Fibroblast of mammary gland (primary cell): ENCODE measurements at places on chromosomes 11 and 22.

- no peak for DNase-seq
Observed at GRCh38 chr11:62928011-62928410, 6.8 kb upstream of the CHRM1 start.

GRCh38 chr11:15045891-15046290 lies 27.5 kb upstream of the CALCB start:
- no peak for DNase-seq

- no peak for DNase-seq
Observed at GRCh38 chr11:33867561-33867960, 24.3 kb downstream of the LMO2 start.

GRCh38 chr11:59199546-59200422 lies 12.9 kb downstream of the MPEG1 start:
- DNase-seq = no peak

DNA sequence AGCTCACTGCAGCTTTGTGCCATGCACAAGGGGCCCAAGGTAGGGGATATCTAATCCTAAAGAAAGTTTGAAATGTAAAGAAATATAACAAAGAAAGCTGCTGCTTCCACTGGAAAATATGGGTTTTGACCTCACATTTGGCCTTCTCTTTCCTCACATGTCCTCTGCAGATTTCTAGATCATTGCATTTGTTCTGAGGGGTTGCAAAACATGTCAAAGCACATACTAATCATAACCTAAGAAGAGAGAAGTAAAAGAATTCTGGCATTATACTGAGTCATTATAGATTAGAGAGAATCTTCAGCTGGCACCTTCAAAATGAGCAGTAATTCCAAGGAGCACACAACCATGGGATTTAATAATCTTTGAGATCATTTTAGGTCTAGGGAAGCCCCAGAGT lies 92.5 kb upstream of the CHRM4 start:
- no peak for DNase-seq

DNA sequence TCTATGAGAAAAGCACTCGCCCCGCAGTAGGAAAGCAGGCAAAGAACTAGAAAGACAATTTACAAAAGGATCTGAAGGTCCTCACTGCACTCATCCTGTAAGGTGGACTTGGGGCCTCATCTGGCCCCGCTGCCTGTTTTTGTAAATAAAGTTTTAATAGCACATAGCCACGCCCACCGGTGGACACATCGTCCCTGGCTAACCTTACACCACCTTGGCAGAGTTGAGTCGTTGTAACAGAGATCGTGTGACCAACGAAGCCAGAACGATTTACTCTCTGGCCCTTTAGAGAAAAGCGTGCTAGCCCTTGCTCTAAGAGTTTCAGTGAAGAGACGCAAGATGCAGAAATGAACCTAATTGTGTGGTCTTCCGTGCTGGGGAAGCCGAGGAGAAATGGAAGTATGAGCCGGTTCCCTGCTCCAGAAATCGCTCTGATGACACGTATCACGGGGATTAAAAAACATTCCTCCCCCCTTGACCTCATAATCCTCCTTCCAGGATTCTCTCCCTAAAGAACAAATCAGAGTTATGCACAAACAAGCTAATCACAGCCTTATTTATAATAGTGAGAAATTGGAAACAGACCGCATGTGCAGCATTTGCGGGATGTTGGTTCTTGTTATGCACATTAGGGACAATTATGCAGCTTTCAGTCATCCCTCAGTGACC lies 80.1 kb downstream of the CDKN1C start:
- DNase-seq = no peak

GRCh38 chr11:116373104-116373944 lies 399.5 kb downstream of the BUD13 start:
- no peak for DNase-seq

DNA sequence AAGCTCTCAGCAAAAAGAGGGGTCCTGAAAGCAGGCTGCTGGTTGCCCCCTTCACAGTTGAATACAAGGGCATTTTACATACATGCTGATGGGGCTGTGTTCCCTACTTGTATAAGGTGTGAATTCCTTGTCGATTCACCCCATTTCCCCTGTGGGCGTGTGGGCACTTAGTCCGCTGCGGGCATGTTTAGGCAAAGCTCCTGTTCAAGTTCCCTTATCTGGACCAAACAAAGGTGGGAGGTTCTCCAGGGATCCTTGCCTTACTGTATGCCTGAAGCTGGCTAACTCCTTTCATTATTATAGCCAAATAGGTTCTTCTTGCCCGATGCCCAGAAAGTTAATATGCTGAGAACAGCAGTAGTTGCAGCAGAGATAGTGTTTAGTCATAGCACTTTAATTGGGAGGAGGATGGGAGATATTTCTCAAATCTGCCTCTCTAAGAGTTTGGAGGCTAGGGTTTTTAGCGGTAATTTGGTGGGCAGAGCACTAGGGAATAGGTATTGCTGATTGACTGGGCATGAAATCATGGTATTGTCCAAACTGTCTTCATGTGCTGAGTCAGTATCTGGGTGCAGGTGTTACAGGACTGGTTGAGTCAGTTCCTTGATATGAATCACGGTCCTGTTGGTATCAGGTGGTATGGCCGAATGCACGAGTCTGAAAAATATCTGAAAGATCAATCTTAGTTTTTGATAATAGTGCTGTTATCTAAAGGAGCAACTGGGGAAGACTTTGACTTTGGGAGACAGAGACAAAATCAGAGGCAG lies 32.7 kb downstream of the METTL15 start:
- DNase-seq = no peak
